ENCODE measurements at places on chromosomes 12 and 14.

DNA sequence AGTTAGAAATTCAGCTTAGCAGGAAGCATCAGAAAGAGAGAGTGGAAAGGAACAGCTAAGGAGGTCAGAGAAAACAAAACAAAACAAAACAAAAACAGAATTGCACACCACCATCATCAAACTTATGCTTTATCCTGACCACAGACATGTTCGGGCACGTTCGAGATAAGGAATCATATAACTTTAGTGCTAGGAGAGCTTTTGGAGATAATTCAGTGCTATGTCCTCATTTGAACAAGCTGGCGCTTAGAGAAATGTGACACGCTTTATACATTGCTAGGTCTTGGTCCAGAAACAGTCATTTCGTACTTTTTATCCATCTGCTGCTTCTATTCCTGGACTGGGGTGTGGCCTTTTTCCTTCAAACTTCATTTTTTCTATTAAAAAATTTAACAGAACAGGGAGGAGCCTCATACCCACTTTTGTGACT lies 213.1 kb downstream of the PTPRO start:
- no peak for DNase-seq

DNA sequence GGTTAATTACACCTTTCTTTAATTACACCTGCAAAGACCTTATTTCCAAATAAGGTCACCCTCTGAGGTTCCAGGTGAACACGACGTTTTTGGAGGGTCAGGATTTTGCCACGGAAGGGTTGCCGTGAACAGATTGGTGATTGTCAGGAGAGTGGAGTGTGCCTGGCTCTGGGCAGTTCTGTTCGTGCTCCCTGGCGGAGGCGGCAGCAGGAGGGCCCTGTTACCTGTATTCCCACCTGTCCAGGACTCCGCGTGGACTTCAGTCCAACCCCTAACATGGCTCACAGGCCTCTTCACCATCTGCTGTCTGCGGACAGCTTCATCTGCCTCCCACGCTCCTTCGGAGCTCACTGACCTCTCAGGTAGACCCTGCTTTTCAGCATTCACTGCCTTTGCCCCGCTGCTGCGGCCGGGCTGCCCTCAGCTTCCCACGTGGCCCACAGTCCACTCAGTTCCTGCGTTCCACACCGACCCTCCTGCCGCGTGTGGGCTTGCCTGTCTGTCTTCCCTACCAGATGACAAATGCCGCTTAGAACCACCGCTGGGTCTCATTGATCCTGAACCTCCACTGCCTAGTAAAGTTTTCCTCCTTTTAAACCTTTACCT lies 187.5 kb upstream of the DIO3 start:
- no peak for DNase-seq

GRCh38 chr14:38743966-38744584 lies 359.0 kb downstream of the SEC23A start:
- DNase-seq = no peak

DNA sequence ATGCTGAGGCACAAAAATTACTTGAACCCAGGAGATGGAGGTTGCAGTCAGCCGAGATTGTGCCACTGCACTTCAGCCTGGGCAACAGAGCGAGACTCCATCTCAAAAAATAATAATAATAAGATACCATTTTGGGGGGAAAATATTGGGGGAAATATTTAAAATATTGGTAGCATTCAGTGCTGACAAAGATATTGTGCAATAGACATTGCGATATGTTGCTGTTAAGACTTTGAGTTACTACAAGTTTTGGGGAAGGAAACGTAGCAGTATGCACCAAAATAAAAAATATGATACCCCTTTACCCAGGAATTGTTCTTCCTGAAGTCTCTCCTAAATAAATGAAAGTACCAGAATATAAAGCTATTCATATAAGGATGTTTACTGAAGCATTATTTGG lies 37.7 kb upstream of the MYBPC1 start:
- DNase-seq = no peak

DNA sequence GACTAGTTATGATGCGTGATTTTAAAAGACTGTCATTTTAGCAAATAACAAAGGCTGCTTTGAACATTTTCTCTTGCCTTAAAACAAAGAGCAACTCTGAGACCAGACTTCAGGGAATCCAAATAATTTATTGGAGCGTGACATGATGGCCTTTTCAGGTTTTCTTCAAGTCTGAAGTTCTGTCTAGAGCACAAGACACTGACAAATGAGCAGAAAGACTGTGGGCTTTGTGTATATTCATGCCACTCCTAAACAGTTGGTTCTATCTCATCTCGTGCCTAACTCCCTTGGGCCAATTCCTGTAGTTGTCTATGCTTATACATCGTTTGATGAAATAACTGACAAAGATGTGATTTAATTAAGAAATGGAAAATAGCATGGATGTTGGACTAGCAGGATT lies 47.5 kb downstream of the IFT81 start:
- no peak for DNase-seq

GRCh38 chr12:77949943-77950342 lies 119.2 kb downstream of the NAV3 start:
- DNase-seq = no peak

- peak; percentile 68 for DNase-seq
Observed at GRCh38 chr14:68598621-68599447, 194.0 kb downstream of the ZFP36L1 start.

- DNase-seq = no peak
Observed at GRCh38 chr14:89755816-89756215, 198.7 kb downstream of the EFCAB11 start.

DNA sequence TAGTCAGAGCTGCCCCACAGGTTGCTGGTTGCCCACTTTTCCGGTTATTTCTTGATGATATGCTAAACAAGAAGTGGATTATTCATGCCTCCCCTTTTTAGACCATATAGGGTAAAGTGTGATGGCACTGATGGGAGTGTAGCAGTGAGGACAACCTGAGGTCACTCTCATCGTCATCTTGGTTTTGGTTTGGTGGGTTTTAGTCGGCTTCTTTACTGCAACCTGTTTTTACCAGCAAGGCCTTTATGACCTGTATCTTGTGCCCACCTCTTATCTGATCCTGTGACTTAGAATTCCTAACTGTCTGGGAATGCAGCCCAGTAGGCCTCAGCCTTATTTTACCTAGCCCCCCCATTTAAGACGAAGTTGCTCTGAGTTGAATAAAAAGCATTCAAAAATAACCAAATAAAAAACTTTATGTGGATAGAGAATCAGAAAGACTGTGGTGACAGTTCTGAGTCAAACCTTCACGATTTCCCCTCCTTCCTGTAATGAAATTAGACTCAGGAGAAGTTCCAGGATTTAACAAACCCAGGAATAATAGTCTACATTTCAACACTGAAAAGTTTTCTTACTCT lies 144.2 kb downstream of the PAWR start:
- DNase-seq = no peak

DNA sequence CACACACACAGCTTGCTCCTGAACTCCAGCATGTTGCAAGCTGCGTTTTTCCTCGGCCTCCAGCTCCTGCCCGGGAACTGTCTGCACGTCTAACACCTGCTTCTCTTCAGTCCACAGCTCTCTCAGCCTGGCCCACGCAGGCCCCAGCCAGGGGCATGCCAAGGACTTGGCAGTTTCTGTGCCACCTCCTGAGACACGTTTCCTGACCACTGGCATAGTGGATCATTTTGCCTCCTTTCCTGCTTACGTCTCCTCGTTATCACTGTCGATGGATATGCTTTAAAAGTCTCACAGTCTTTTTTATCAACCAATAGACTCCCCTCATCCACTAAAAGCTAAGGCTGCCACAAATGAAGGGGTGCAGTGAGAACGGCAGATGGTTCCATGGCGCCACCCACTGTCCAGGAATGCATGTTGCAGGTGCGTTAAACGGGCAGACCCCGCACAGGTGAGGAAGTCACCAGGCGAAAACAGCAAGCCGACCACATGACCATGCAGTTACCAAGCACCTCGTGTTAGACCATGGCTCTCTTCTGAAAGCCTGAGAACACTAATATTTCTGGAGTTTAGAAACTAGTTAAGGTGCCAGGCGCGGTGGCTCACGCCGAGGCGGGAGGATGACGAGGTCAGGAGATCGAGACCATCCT lies 14.7 kb upstream of the TEAD4 start:
- DNase-seq = peak; percentile 66

DNA sequence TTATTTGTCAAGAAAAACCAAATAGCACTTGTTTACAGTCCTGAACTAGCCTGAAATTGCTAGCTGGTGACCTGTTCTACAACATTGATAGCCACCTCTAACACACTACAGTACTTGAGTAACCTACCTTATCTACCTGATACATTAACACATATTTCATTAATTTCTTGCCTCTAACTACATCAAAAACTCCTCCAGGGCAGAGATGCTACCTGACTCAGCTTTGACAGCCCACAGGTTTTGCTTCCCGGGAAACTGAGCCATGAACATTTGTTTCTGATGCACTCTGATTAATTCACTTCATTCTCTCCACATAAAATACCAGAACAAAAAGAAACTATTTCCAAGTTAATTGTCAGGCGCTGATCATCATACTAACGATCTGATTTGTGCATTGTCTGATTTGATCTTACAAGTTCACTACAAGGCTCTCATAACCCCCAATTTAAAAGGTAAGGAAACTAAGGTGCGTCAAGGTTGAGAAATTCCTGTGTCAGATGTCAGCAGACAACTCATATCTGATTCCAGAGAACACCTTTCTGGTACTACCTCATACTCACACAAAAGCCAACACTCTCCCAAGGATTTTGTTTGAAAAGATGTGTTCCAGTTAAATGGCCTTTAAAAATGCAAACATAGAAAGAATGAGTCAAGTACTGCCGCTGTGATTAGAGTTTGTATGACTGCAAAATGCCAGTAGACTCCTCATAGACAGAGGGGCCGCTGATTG lies 768.7 kb downstream of the BCL11B start:
- DNase-seq = no peak

- DNase-seq = no peak
Observed at GRCh38 chr12:120366845-120367232, 2.1 kb downstream of the MSI1 start.

GRCh38 chr14:39102265-39102968 lies 618 bp downstream of the SEC23A start:
- DNase-seq = peak; percentile 32

DNA sequence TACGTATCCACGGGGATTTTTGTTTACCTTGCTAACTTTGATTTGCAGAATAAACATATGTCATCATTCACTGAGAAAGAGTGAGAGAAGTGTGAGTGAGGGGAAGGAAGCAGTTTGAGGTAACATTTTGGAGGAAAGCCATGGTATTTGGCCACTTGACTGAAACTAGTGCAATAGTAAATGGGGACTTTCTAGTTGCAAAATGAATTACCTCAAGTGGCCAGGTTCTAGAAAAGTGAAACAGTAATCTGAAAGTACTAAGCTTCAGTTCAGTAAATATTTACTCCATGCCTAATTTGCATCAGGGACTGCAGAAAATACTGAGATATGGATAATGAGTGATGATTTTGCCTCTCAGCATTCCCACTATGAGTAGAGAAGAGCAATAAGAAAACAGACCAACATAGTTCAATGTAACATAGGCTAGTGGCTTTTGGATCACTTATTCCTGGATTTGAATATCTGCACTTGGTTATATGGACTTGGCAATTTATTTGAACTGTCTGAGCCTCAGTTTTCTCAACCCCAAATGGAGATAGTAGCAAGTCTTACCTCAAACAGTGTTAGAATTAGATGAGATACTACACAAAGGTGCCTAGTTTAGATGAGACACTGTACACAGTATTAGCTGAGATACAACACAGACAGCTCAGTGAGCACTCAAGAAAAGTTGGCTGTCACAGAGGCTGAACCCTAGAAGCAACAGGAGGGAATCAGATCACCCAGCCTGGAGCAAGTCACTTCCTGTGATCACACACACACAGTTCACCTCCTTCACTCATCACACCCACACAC lies 439.1 kb downstream of the NPAS3 start:
- DNase-seq = no peak

DNA sequence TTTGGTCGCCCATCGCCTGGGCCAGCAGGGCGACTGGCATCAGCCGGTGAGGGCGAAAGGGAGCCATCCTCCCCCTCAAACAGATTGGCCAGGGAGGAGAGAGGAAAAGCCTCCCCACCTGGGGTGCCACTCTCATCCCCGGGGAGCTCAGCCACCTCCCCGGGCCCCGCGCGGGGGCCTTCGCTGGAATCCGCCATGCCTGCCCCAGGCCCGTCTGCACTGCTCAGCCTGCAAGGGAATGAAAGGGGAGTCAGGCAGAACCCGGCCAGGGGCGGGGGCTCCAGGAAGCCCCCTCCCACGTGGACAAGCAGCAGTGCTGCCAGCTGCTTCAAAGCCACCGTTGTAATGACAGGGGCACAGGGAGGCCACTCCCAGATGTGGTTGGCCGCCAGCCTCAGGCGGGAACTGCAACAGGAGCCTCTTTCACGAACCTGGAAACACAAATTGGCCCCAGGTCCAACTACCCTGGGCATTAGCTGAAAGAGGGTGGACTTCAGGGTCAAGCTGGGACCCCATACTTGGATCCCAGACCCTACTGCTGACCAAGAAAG lies 18.5 kb downstream of the TRPV4 start:
- no peak for DNase-seq

DNA sequence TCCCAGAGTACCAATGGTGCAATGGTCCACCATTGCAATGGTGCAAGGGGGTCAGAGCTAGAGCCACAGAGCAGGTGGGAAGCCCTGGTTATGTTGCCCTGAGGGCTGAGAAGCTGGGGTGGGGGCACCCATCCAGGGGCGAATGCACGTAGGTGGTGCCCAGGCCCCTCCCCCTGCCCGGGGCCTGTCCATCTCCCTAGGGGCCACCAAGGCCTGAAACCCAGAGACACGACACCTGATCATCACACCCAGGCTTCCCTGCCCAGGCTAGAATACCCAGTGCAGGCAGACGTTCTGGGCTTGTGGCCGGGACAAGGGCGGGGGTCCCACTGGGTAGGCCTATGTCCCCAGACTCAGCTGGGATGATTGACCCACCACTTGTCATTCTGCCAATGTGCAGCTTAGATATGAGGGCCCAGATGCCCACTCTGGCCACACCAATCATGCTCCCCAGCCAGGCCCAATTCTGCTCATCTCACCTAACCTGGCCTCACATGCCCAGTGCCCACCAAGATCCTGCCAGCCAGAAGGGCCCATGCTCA lies 83.2 kb downstream of the ALG10 start:
- DNase-seq = no peak

DNA sequence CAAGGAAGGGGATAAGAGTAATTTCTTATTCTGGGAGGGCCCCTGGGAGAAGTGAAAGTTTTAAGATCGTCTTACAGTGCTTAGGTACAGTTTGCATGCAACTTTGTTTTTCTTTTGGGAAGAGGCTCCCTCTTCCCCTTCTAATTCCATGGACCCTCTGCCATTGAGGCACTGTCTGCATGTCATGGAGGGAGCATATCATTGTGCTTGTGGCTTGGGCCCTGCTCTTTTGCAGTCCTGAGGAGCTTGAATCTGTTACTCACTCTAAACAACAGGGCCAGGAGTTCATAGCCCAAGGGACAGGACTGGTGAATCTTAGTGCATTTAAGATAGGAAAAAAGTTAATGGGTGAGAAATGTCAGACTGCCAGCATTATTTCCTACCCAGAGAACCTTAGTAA lies 2.3 kb downstream of the UBE3B start:
- DNase-seq = no peak
